Gastrocnemius medialis (tissue), 4 donors: ENCODE measurements at places on chromosomes 3 and 15. TPM values are rescaled to one million over a fixed set of nuclear protein-coding genes. Genes with fewer than 3 reads are reported as not detected.

SAMD7 gene
- total RNA-seq, result not detected

TIMP4 gene
- 23.0 TPM for total RNA-seq

GABRR3 gene
- not detected for total RNA-seq

PARP15 gene
- total RNA-seq, result not detected

FRMD5 gene
- 0.04 TPM for total RNA-seq

DNA sequence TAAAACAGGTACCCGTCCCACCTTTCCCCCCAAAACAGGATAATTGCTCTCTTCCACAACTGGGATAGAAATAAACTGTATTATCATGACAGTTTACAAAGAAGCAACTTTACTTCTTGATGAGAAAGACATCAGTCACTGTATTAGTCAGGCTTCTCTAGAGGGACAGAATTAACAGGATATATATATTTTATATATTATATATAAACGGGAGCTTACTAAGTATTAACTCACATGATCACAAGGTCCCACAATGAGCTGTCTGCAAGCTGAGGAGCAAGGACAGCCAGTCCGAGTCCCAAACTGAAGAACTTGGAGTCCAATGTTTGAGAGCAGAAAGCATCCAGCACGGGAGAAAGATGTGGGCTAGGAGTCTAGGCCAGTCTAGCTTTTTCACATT, 18.4 kb upstream of the PLSCR4 start:
- no peak overlapping the region for H3K27ac ChIP-seq
- H3K4me1 ChIP-seq, result no peaks in the 10 kb centered on the region
- no peaks in the 10 kb centered on the region for H3K27me3 ChIP-seq
- no peak overlapping the region for H3K4me3 ChIP-seq

- no peaks in the 10 kb centered on the region for H3K4me1 ChIP-seq
- H3K4me3 ChIP-seq, result no peak overlapping the region
- no peak for DNase-seq
- H3K36me3 ChIP-seq, result no peaks in the 10 kb centered on the region
Measured at GRCh38 chr3:144127700-144128099, 156.1 kb downstream of the DIPK2A start.

DNA sequence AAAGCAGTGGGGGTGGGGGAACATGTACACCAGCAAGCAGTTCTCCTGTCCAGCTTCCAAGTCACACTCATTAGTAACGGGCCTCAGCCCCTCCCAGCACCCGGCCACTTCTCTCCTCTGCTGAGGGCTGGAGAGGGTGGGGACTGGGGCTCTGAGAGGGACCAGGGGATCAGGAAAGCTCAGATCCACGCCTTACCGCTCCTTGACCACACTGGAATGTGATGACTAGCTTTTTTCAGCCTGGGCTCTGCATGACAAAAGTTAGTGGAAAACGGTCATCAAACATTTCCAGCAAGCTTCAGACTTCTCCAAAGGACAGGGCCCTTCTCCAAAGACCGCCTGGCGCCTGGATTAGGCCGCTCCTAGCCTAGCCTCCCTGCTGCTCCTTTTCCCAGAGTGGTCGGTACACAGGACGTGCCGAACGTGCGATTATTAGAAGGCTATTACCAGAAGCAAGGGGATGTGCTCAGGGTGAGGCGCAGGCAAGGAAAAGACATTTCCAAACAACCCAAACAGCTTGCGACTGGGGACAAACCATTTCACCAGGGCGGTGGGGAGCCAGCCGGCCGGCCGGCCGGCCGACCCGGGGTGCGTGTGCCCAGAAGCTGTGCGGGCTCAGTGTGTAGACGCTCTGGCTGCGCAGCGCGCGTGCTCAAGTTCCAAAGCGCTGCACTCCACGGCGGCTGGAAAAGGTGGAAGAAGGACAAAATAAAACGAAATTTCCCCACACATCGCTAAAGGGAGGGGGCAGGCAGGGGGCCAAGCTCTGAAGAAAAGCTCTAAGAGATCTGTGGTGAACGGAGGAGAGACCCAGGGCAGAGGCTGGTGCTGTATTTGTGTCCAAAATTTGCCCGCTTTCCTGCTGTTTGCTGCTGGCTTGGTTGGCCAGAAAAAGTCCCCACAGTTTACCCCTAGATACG, 51.0 kb upstream of the SSR3 start:
- no peaks in the 10 kb centered on the region for H3K36me3 ChIP-seq
- no peaks in the 10 kb centered on the region for H3K27me3 ChIP-seq

DNA sequence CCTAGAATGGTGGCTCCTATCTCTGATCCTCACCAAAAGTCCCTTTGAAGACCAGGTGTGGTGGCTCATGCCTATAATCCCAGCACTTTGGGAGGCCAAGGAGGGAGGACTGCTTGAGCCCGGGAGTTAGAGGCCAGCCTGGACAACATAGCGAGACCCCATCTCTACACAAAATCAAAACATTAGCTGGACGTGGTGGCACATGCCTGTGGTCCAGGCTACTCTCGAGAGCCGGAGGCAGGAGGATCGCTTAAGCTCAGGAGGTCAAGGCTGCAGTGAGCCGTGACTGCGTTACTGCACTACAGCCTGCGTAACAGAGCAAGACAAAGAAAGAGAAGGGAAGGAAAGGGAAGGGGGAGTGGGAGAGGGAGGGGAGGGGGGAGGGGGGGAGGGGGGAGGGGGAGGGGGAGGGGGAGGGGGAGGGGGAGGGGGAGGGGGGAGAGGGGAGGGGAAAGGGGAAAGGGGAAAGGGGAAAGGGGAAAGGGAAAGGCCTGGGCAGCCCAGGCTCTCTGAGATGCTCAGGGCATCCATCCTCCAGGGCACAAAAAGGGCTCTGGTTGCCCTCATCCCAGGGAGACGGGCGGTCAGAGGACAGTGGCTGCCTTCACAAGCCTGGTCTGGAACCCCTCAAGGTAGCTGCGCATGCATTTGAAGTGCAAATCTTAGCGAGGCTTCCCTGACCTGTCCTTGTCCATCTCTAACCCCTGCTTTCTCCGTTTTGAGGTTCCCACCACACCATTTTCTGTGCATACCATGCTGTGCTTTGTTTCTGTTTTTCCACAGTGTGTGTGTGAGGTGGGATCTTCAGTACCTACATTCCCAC, 76.1 kb downstream of the LDHAL6B start:
- H3K36me3 ChIP-seq, result no peaks in the 10 kb centered on the region
- DNase-seq, result no peak

GRCh38 chr3:57709559-57709958, 16.7 kb upstream of the DENND6A start:
- H3K27me3 ChIP-seq, result no peaks in the 10 kb centered on the region
- no peaks in the 10 kb centered on the region for H3K36me3 ChIP-seq
- no peak for DNase-seq

DNA sequence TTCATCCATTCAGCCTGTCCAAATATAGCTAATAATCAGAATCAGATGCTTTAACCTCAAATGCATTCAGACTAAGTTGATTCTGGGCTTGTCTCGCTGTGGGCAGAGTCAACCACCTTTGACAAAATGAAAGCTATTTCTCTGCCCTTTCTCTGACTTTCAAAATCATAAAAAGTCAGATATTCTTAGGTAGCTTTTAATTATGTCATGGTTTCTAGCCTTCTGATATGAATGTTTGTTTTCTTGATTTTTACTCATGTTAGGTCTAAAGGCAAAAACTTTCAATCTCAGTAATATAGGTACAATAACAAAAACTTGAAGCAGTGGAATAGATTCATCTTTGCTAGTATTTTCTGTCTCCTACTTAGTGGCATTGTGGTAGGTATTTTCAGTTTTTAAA, 25.3 kb upstream of the C15orf61 start:
- H3K36me3 ChIP-seq, result no peaks in the 10 kb centered on the region
- no peak overlapping the region for H3K27ac ChIP-seq
- H3K27me3 ChIP-seq, result no peaks in the 10 kb centered on the region
- DNase-seq, result no peak
- no peaks in the 10 kb centered on the region for H3K4me1 ChIP-seq

DNA sequence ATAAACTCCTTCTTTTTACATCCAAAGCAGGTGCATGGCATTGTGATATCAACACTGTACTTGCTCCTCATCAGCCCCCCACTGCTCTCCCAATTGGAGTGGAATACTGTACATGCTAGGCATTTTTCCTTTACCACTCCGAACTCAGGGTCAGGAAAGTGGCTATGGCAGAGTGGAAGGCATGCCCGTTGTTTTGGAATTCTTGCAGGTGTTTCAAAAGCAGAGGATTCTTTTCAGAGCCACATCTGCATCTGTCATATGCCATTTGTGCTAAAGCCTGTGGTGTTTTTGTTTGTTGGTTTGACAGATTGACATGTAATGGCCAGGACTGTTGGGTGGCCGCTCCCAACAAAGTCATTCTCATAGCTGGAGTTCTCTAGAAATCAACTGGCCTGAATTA, 41.7 kb downstream of the SOX2 start:
- H3K27me3 ChIP-seq, result peaks cover 8% of the 10 kb centered on the region
- no peak overlapping the region for H3K4me3 ChIP-seq
- H3K36me3 ChIP-seq, result no peaks in the 10 kb centered on the region
- no peaks in the 10 kb centered on the region for H3K4me1 ChIP-seq
- DNase-seq, result no peak
